ENCODE measurements at places on chromosomes 2 and 18.

- DNase-seq = no peak
These were observed 1.7 kb downstream of the STEAP3 start for GRCh38 chr2:119225105-119225865.

GRCh38 chr2:58081000-58081399 is 34.4 kb downstream of the VRK2 start:
- no peak for DNase-seq

GRCh38 chr2:108927936-108928659 is 60.9 kb downstream of the EDAR start:
- DNase-seq = no peak

DNA sequence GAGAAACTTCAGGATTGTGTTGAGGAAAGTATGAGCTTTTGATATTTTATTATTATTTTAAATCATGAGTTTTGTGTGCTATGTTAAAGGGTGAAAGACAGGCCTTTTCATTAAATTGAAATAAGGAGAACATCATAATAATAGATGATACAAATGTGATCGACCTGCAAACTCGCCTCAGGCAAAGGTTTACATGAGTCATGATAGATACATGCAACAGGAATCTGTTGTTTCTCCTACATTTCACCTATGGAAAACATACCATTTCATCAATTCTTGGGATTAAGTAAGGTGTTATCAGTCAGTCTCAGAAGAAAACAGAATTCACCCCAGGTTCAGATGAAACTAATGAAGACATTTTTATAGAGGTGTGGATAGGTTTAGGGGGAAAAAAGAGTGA is 1992.5 kb upstream of the PIK3C3 start:
- no peak for DNase-seq

- DNase-seq = no peak
These were observed 422.2 kb upstream of the FSIP2 start for GRCh38 chr2:185316383-185316782.

- no peak for DNase-seq
These were observed 156.0 kb downstream of the CERS6 start for GRCh38 chr2:168611896-168612650.

GRCh38 chr2:120465989-120466703 is 120.2 kb downstream of the INHBB start:
- no peak for DNase-seq

DNA sequence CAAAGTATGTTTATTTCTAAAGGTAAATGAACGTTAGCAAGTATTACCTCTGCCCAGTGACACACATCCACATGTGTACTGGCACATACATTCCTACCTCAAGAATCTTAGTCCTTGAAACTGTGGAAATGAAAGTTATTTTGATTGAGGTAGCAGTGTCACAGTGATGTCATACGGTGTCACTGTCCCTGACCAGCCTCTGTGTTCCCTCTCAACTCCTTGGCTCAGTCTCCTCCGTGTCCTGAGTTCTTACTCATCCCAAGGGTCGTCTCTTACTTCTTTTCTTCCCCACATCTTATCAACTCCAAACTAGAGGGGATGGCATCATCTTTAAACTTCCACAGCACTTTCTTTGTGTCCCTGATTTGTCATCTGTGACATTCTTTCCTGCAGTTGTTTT is 3.3 kb downstream of the NCK2 start:
- no peak for DNase-seq

All from cortex of kidney (tissue), 1 donor.